ENCODE measurements at places on chromosomes 1 and 21. TPM values are rescaled to one million over a fixed set of nuclear protein-coding genes. Genes with fewer than 3 reads are reported as not detected.

DNA sequence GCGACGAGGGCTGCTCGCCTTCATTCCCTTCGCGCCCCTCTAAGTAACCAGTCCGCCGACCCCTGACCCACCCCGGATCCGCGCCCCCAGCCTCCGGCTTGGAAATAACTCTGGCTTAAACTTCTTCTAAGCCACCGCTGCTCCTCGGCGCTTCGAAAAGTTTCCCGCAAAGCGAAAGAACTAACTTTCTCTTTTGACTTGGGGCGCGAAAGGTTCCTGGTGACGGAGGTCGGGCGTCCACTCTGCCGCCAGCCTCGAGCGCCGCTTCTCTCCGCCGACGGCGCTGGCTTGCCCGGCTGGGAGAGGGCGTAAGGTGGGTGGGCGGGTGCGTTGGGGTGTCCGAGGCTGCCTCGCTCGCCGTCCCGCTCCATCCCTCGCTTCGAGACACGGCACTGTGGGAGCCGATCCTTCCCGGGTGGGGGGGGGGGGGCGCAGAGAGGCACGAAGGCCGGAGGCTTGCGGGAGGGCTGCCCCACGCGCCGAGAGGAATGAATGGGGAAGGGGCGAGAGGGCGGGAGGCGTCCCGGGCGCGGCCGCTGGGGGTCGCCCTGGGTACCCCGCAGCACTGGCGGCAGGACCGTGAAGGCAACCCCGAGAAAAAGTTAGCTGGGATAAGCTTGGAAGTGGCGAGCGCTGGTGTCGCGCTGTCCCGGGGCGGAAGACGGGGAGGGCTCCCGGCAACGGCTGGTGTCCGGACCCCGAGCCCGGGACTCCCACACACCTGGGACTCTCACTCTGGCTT is 569 bp downstream of the ATF3 start:
- DNase-seq: peak; percentile 91

The PRAMEF9 gene
- not detected for total RNA-seq

GRCh38 chr1:3545363-3546047 is 65.8 kb downstream of the MEGF6 start:
- DNase-seq: no peak

The OR6N1 gene
- total RNA-seq: not detected

DNA sequence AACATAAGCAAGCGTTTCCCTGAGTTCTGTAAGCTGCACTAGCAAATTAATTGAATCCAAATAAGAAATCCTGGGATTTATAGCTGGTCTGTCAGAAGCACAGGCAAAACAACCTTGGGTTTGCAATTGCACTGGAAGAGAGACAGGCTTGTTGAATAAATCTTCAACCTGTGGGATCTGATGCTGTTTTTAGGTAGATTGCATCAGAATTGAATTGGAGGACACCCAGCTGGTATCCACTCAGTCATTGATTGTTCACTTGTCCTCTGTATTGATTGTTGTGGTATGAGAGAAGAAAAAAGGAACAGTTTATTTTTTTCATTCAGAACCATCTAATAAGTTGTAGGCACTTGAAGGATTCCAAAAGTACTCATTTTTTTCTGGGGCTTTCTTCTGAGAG is 497.4 kb downstream of the SIPA1L2 start:
- no peak for DNase-seq

The HEYL gene
- 9.4 TPM for total RNA-seq

The CD1B gene
- total RNA-seq: not detected

DNA sequence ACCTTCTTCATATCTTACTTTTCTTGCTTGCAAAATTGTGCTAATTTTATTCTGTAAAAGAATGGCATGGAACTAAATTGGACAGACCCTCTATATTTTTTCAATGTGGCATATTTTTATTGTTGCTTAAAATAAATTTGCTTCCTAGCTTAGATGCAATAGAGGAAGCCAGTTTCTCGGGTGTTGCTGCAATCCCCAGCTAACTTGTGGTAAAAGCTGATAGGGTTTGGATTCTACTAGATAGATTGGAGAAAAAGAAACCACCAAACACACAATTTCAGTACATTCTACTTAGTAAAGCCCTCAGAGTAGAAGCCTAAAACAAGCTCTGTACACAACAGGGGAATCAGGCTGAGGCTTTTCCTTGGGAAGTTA is 49.5 kb upstream of the GCLM start:
- DNase-seq: no peak

- DNase-seq: no peak
Observed at GRCh38 chr1:49817681-49818080, 206.1 kb downstream of the AGBL4 start.

- no peak for DNase-seq
Observed at GRCh38 chr1:185050823-185051451, 5.6 kb downstream of the RNF2 start.

DNA sequence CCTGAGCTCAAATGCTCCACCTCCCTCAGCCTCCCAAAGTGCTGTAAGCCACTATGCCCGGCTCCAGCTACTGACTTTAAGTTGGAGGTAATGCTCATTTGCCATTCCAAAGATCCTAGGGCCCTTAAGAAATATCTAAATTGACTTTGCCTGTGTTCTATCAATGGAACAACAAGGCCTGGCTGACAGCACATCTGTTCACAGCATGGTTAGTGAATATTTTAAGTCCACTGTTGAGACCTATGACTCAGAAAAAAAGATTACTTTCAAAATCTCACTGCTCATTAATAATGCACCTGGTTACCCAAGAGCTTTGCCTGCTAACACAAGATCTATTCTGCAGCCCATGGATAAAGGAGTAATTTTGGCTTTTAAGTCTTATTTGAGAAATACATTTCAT is 3.5 kb upstream of the SSX2IP start:
- no peak for DNase-seq

DNA sequence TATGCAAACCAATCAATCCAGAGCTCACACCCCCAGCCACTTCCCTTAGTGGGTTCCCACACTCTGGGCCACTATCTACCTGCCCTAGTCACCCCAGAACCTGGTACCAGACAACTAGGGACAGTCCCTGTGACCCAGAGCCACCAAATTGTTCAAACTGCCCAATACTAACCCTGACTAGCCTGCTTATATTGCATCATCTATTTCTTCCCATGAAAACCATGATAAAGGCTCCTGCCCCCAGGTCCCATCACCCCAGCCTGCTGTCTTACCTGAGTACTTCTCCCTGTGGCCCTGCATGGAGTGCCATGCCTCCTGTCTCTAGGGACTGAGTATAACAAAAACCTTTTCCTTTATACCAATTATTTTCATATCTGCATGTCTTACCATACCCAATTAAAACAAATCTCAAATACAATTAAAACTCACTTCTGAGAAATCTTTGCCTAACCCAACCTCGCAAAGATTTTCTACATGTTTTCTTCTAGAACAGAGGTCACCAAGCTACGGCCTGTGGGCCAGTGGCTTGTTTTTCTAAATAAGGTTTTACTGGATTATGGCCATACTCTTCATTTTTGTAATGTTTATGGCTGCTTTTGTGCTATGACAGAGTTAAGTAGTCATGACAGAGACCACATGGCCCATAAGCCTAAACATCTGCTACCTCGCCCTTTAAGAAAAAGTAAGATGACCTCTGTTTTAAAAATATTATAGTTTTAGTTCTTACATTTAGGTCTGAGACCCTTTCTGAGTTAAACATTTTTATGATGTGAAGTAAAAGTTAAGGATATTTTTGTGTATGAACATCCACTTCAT is 31.0 kb upstream of the NID1 start:
- DNase-seq: no peak

GRCh38 chr21:43879348-43880110 is 14.5 kb downstream of the AGPAT3 start:
- peak; percentile 81 for DNase-seq

GRCh38 chr1:225388372-225388771 is 39.5 kb downstream of the LBR start:
- no peak for DNase-seq

The BRDT gene
- total RNA-seq: not detected

The CXADR gene
- total RNA-seq: 0.74 TPM

DNA sequence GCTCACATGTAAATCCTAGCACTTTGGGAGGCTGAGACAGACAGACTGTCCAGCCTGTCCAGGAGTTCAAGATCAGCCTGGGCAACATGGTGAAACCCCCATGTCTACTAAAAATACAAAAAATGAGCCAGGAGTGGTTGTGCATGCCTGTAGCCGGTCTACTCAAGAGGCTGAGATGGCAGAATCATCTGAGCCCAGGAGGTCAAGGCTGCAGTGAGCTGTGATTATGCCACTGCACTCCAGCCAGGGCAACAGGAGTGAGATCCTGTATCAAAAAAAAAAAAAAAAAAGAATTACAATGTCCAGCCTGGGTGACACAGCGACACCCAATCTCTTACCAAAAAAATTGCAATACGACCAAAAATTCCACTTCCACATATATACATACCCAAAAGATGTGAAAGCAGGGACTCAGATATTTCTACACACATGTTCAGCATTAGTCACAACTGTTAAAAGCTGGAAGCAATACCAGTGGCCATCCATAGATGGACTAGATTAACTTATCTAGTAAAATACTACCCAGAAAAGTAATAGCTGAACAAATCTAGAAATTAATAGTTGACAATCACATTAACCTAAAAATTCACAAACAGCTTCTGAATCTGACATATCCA is 49.2 kb downstream of the ASH1L start:
- no peak for DNase-seq

The GIPC2 gene
- 2.7 TPM for total RNA-seq

The PLA2G2A gene
- 453 TPM for total RNA-seq

Data from mesenteric fat pad (tissue), 1 donor.